Brain microvascular endothelial cell (primary cell): ENCODE measurements at places on chromosomes 4 and X.

DNA sequence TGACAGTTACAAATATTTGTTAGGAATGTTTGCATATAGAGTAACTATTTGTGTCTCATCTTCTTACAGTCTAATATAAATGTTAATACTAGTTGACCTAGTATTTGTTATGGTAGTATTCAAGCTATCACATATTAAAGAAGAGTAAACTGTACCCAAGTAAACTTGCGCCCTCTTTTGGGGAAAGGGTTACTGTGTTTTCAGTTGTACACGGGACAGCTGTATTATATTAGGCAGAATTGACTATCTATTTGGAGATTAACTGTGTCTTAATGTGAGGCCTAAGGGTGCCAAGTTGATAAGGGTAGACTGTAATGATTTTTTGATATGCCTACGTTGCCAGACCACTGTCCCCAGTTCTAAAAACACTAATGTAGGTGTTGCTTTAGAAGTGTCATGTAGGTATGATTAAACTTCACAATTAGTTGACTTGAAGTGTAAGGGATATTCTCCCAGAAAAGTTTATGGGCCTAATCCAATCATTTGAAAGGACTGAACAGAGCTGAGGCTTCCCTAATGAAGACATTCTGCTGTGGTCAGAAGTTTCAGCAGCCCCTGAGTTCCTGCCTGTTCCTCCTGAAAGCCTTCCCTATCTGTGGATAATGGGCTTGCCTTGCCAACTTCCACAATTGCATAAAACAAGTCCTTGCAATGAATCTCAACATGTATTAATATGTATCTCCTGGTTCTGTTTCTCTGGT lies 172.8 kb upstream of the CXCL13 start:
- DNase-seq: no peak

DNA sequence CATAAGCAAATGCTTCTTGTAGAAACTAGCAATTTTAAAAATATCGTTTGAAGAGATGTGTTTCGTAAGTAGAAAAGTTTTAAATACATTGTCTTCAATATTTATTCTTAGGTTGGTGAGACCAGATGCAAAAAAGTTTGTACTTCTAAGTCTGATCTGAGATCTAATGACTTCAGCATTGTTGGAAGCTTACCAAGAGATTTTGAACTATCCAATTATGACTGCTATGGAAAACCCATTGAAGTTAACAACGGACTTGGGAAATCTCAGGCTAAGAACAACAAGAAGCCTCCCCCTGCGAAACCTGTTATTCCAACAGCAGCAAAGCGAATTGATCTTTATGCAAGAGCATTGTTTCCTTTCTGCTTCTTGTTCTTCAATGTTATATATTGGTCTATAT lies 50.2 kb upstream of the GRIA2 start:
- DNase-seq: no peak

DNA sequence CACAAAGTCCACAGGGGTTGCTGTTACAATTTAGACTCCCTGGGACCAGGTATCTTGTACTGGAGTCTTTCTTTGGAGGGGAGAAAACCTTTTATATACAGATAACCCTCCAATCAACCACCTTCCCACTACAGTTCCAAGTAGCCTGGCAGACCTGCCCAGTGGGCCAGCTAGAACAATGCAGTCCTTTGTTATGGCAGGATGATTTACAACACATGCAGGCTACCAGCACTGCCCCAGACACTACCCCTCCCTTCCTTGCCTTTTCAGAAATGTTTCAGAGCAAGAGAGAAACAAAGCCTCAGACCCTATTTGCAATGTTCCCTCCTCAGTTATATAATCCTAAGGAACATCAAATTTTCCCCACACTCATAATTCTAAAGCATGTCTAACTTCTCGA lies 11.1 kb downstream of the RASL11B start:
- no peak for DNase-seq

GRCh38 chrX:124342174-124342867 lies 4.0 kb upstream of the SH2D1A start:
- DNase-seq: no peak

- no peak for DNase-seq
Observed at GRCh38 chr4:153116291-153116680, 88.0 kb upstream of the TRIM2 start.

DNA sequence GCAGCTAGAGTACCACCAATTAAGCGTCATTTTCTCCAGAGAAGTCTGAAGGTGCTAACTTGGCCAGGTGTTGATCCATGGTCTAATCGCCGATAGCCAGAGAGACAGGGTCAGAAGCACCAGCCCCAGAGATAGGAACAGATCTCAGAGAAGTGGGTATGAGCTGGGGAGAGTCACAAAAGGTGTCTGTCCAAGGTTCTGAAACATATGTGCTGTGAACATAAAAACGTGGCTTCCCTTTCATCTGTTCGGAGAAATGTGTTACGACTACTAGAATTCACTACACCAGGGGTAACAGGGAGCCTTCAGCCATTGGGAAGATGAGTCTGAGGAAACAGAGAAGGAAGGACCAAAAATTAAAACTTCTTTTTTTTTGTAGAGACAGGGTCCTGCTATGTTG lies 91.3 kb downstream of the FBXL5 start:
- no peak for DNase-seq

GRCh38 chr4:77819404-77819842 lies 255 bp upstream of the CNOT6L start:
- no peak for DNase-seq

DNA sequence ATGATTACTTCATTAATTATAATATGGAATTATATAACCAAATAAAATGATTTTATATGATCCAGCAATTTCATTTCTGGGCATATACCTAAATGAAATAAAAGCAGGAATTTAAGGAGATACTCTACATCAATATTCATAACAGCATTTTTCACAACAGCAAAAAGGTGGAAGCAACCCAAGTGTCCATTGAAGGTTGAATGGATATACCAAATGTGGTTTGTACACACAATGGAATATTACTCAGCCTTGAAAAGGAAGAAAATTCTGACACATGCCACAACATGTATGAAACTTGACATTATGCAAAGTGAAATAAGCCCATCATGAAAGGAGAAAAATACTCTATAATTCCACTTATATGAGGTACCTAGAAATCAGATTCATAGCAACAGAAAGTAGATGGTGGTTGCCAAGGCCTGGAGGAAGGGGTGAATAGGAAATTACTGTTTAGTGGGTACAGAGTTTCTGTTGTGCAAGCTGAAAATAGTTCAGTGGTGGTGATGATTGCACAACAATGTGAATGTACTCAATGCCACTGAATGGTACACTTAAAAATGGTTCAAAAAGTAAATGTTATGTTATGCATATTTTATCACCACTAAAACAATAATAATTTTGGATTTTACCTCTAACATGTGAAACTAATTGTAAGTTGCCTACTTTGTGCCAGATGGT lies 471.5 kb downstream of the SPRY1 start:
- no peak for DNase-seq

DNA sequence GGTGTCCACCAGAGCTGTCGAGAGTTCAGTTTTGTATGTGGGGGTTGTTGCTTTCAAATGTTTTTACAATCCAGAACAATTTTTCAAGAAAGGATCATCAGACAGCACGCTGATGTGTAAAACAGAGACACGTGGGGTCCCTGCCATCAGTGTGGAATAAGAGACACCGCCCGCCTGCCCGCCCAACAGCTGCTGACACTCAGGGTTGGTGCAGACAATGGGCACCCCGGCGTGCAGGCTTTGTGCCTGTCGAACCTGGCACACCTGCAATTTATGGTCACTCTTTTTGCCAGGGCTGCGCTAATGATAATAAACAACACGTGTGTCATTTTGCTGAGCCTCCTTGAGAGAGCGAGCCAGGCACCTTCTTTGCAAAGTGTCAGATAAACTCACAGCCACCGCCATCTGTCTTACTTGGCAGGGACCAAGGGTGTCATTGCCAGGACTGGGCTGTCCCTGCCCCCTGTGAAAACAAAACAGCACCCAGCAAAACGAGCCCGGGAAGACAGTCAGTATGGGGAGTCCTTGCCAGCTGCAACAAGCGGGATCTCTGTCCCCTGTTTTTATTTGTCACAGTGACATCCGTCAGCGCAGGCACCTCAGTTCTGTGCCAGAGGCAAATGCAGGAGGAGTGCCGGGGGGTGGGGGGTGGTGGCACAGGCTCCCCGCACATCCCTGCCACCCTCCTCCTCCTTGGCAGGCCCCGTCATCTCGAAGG lies 69.1 kb downstream of the PSAPL1 start:
- no peak for DNase-seq

DNA sequence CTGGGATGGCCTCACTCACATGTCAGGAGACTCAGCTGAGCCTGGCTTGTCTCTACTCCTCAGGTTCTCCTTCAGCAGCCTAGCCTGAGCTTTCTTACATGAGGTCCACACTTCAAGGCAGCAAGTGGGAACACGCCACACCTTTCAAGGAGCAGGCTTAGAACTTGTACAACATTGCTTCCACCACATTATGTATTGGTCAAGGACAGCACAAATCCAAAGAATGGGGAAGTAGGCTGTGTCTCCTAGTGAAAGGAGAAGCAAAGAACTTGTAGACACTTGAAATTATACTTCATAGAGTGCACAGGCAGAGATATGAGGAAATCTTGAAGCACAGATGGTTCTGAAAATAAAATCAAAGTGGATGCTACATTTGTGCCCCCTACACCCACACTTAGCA lies 120.9 kb upstream of the NOCT start:
- DNase-seq: no peak

DNA sequence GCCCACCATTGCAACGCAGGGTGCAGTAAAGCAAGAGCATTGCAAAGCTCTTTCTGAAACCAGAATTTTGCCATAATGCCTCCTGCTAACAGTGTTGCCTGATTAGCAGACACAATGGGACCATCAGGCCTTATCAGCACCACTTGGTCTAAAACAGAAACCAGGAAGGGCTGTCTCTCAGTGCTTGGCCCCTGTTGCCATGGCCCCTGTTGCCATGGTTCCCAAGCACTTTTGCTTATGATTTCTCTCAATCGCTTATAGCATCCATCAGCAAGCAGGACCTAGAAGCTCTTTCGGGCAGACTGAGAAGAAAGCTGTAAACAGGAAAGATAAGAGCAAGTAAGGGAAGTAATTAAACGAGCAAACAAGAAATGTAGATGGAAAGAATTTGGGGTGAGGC lies 36.8 kb downstream of the RTL5 start:
- DNase-seq: peak; percentile 43
